ENCODE measurements at places on chromosomes 12 and 14.

- DNase-seq: no peak
Measured at GRCh38 chr12:13289653-13290289, 93.2 kb downstream of the EMP1 start.

GRCh38 chr14:68951035-68951797, 27.9 kb downstream of the ACTN1 start:
- no peak for DNase-seq

DNA sequence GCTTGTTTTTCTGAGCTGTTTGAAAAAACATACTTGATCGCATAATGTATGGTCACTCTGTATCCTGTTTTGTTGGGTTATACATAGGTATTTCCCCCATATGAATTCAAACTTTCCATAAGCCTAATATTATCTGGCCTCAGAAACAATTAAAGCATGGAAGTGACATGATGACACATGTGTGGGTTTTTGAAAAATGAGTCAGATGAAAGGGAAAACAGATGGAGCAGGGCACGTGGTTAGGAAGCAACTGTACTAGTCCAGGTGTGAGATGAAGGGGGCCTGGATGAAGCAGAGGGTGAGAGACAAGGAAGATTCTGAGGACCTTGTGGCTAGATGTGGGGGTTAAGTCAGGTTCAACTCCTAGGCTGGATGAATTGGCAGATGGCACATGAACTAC, 92.7 kb upstream of the DNM1L start:
- no peak for DNase-seq

DNA sequence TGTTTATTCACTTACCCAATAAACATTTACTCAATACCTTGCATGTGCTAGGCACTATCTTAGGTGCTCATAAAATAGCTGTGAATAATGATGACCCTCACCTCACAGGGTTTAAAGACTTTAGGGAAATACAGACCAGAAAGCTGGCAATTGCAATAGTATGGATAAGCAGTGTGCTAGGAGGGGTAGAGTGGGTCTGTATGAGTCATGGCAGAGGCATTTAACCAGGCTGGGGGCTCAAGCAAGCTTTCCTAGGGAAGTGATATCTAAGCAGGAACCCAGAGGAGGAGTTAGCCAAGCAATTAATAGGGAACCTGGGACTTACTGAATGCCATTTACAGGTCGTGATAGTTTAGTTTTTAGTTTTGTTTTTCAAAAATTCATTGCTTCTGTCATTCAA, 123.9 kb upstream of the CCDC198 start:
- DNase-seq: no peak

- DNase-seq: no peak
Measured at GRCh38 chr12:57815177-57816000, 3.1 kb downstream of the AVIL start.

DNA sequence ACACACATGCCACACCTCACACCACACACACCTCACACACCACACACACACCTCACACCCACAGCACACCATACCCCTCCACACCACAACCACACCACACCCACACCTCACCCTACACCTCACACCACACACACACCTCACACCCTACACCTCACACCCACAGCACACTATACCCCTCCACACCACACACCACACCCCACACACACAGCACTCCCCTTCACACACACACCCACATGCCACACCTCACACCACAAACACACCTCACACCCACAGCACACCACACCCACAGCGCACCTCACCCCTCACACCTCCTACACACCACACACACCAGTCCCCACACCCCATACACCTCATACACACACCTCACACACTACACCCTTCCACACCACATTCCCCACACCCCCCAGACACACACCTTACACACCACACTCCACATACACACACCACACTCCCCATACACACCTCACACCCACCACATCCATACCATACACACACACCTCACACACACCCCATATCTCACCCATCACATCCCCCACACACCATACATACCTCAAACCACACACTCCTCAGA, 80.0 kb downstream of the ACTN1 start:
- no peak for DNase-seq

DNA sequence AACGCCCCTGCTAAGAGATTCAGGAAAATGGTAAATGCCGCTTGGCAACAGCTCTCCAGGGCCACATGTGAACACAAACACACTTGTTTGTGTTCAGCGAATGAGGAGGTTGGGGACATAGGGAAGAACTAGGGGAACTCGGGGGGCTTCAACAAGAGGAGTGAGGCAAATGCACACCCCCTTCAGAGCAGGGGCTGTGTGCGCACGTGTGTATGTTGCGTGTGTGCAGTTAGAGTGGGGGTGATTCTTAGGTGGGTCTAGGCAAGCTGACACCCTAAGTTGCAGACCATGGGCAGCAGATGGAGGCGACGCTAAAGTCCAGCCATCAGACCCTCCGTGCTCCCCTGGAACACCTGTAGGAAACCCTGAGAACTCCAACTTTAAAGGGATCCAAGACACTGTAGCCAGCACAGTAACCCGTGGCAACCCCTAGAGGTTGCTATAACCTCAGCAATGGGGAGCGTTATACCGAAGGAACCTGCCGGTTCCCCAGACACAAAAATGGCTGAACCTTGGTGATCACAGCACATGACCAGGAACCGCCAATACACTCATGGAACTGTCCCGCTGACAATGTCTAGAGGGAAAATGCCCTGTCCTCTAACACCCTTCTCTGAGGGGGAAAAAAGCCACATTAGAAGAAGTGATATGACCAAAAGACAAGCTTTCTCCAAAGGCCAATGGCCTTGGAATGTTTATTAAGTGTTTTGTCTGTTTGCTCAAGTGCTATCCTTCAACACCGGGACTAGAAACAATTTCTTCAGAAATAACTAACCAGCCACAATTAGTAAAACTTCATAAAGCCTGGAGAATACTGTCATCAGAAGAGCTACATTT, 86.5 kb upstream of the CEP83 start:
- no peak for DNase-seq

DNA sequence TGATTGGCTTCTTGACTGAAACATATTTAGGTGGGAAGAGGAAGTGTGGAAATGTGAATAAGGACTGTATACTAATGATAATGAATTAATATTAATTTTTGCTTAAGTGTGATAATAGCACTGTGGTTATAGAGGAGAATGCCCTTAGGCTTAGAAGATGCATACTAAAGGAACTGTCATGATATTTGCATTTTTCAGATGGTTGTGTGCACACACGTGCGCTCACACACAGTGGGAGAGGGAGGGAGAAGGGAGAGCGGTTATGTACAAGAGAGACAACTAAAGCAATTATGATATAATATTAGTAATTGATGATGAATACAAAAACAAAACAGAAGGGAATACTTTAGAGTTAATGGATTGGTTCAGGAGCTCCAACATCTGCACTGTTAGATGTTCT, 54.2 kb downstream of the RCOR1 start:
- DNase-seq: no peak

DNA sequence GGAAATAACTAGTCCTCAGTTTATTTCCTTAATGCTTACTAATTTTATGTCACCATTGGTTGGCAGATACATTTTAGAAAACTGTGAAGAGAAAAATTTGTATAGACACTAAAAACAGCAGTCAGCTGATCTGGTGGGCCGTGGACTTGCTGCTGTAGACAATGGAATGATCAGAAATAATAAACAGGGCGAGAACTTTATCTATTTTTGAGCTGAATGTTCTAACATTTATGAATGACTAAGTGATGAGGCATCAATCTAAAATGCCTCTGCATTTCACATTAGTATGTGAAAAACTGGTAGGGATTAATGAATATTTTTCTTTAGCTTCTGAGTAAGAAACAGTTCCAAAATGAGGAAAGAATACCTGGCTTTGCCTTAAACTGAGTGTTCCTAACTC, 24.8 kb upstream of the PKP2 start:
- no peak for DNase-seq

- DNase-seq: no peak
Measured at GRCh38 chr14:88829685-88830302, 5.3 kb downstream of the TTC8 start.

- DNase-seq: no peak
Measured at GRCh38 chr14:103124501-103125001, 1.3 kb downstream of the TNFAIP2 start.

GRCh38 chr14:103109535-103110441, 13.5 kb upstream of the TNFAIP2 start:
- no peak for DNase-seq

DNA sequence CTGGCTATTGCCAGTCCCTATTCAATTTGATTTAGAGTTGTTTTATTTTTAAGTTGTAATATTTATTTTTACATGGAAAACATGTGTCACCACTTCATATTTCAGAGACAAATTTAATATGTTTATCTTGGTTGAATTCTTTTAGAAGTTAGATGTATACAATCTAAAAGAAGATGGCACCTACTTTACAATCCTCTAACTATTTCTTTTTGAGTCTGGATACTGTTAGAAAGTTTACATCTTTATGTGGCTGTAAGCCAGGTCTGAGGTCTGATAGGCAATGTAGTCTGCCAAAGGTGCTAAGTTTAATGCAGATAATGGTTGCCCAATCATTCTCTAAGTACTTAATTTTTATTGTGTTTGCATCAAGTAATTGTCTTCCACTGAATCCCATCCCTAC, 7.2 kb upstream of the LMO3 start:
- DNase-seq: no peak

GRCh38 chr12:39227218-39227617, 215.7 kb downstream of the KIF21A start:
- DNase-seq: no peak

DNA sequence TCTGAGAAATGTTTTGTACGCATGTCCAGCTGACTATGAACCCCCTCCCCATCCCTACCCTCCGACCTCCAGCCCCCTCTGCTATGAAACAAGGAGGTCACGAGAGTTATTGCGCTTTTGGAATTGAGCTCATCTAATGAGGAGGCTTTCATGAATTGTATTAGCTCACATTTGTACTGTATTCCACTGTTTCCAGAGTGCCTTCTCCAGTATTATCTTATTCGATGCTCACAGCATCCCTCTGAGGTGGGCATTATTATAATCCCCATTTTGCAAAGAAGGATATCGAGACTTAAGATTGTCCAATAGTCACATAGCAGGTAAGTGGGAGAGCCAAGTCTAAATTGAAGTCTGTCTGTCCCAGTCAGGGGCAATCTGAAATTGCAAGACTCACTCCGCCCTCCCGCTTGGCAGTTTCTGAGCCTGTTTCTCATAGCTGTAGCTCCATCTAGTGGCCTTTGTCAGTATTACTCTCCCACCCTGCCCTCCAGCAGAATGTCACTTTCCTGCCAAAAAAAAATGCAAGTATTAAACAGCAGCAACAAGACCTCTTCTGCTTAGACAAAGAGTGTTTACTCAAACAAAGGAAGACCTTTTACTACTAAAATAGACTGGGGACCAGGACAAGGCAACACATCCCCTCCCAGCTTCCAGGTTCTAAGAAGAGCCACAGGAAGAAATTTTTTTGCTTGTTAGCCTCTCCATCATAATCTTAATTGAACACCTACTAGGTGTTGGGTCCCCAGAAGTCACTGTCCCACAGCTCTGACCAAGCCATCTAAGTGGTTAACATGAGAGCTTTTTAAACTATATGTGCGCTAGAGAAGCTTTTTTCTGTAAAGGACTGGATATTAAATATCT, 48.6 kb upstream of the TMEM233 start:
- DNase-seq: peak; percentile 51

DNA sequence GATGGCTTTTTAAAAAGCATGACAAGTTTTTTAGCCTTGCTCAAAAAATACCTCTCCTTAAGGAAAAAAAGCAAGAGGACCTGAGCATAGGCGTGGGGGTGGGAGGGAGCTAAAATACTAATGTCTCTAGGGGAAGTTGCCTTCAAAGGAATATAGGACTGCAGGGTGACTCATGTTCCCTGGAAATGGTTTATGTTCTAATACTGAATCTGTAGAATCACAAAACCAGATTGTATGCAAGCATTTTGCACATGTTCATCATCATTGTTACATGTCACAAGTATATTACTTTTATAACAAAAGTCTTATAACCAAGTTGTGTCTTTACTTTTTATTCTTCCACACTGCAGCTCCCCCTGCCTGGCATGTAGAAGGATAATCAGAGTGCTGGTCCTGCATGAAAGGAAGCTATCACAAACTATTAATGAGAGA, 36.6 kb downstream of the GPR135 start:
- no peak for DNase-seq

- no peak for DNase-seq
Measured at GRCh38 chr12:127342861-127343260, 924.1 kb upstream of the TMEM132C start.

GRCh38 chr12:132415327-132416120, 74.4 kb upstream of the FBRSL1 start:
- DNase-seq: no peak

GRCh38 chr12:95838125-95838524, 20.6 kb upstream of the SNRPF start:
- no peak for DNase-seq

DNA sequence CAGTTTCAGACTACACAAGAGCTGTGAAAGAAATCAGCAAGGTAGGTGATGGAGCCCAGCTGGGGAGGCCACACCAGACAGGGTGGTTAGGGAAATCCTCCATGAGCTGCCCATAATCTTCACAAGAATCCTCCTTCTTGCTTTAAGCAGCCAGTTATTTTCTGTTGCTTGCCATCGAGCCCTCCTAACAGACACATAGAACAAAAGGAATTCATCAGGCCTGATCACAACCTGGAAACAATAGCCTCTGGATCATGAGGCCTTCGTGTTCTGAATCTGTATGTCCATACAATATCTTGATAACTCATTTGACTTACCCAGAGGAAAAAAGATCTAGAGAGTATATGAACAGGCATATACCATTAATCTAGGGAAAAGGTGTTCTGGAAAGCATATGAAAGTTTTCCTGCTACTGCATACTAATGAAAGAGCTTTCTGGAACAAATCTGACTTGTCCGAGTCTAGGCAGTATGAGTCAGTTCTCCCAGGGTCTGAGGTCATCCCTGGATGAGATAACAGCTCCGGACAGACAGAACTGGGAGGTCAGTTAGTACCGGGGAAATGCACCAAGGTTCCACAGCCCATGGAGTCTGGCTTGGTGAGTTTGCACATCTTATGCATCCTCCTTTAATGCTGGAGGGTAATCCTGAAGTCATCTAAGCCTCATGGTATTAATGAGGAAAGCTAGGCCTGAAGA, 52.8 kb upstream of the ELK3 start:
- no peak for DNase-seq

DNA sequence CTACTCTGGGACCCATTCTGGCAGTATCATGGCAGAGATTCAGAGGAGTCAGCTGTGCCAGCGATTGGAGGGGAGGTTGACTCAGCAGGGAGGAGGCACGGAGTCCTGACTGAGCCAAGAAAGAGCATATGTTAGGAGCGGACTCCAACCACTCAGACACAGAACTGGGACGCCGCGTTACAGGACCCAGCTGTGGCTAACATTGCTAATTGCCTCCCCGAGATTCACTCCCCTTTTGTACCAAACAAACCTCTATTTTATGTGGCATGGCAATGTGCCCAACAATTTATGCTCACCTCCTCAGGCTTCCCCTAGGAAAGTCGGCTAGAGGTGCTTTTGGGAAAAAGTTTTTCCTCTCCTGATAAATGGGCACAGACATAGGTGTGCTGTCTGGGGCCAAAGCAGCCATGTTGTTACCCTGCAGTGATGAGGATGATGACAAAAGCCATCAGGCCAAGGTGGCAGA, 15.2 kb upstream of the CLIP1 start:
- DNase-seq: no peak

Data from T-cell (primary cell).